T47D (cell line): ENCODE measurements at places on chromosomes 12 and 14.

GRCh38 chr12:6696690-6697583 is 3.7 kb downstream of the PIANP start:
- no peak for DNase-seq

GRCh38 chr12:56914724-56915123 is 19.5 kb downstream of the SDR9C7 start:
- no peak for DNase-seq

- no peak for DNase-seq
Measured at GRCh38 chr12:11981121-11981733, 89.5 kb upstream of the BCL2L14 start.

GRCh38 chr12:1920436-1920835 is 2.0 kb upstream of the CACNA2D4 start:
- DNase-seq: no peak

DNA sequence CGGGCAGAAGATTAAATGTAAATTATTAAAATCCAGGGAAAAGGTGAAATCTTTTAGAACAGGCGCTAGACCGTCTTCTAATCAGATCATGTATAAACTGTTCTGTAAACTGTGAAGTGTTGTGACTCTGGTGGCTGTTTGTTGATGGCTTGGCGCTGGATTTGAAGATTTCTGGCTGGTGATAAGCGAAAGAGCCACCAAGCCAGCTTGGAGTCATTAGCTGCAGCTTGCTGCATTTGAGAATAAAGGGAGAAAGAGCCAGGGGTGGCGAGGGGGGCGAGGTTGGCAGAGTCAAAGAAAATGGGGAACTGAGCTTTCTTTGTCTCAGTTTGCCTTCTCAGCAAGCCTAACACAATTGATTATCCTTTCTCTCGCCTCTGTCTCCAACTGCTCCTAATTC is 8.0 kb downstream of the SYNDIG1L start:
- DNase-seq: no peak

- DNase-seq: no peak
Measured at GRCh38 chr12:19120795-19121194, 8.7 kb upstream of the PLEKHA5 start.

- no peak for DNase-seq
Measured at GRCh38 chr14:26444822-26445221, 153.0 kb downstream of the NOVA1 start.

DNA sequence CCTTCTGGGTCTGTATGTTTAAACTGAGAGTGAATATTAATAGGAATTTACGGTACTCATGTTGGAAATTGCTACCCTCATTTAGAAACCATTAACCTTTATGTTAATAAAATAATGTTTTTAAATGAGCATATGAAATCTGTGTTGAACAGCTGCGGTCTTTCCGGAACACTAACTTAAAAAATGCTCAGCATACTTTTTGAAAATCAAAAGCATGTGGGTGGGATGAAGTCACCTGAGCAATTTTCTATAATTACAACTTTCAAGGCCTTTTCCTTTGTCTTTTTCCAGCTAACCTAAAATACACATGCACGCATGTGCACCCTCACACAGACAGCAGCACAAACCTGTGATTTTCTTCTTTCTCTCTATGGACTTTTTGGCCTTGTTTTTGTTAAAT is 39.8 kb downstream of the BORCS5 start:
- DNase-seq: no peak

DNA sequence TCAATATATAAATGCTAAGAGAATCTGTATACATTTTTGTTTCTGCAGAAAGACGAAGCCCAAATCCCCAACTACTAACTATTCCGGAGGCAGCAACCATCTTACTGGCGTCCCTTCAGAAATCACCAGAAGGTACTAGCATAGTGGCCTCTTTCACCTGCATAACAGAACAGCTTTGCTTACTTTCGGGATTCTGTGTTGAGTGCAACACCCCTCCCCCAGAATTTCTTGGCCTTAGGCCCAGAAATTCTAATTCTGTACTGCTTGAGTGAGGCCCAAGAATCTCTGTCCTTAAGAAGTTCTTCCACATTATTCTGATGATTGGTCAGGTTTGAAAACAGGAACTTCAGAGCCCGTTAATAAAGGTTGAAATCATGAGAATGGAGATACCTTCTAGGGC is 2.9 kb downstream of the SPX start:
- no peak for DNase-seq

DNA sequence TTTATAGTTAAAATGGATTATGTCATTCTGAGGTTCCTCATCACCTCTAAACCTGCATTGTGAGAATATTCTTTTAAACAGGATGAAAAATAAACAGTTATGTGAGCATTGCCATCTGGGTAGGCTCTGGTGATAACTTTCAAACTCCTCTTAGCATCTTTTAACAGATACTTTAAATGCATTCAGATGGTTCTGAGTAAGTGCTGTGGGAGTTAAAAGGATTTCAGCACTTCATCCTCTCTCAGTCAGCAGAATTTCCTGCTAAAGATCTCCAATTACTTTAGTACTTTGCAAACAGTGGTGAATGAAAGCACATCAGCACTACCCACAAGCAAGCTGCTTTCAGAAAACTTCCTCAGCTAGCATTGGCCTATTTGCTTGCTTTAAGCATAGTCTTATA is 59.3 kb upstream of the TMTC1 start:
- no peak for DNase-seq

GRCh38 chr12:129190827-129191226 is 337.5 kb downstream of the GLT1D1 start:
- DNase-seq: no peak

DNA sequence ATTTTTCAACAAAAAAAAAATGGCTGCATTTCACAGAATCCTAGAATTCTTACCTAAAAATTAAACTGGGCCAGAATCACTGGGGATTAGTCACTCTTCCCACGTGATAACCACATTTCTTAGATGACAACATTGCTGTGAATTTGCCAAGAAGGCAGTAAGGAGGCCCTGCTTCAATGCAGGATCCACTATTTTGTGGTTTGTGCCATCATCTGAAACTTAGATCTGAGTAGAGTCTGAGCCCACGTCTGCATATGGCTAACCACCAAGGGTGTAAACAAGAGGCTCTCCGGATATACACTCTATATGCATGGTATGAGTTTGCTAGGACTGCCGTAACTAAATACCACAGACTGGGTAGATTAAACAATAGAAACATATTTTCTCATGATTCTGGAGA is 24.4 kb upstream of the TBX5 start:
- DNase-seq: no peak

- DNase-seq: no peak
Measured at GRCh38 chr14:35696575-35696974, 112.5 kb downstream of the RALGAPA1 start.

- DNase-seq: no peak
Measured at GRCh38 chr12:24113701-24114100, 164.2 kb upstream of the SOX5 start.

- no peak for DNase-seq
Measured at GRCh38 chr12:13229504-13229903, 33.0 kb downstream of the EMP1 start.

GRCh38 chr12:124828264-124829007 is 35.2 kb downstream of the SCARB1 start:
- DNase-seq: peak; percentile 83

DNA sequence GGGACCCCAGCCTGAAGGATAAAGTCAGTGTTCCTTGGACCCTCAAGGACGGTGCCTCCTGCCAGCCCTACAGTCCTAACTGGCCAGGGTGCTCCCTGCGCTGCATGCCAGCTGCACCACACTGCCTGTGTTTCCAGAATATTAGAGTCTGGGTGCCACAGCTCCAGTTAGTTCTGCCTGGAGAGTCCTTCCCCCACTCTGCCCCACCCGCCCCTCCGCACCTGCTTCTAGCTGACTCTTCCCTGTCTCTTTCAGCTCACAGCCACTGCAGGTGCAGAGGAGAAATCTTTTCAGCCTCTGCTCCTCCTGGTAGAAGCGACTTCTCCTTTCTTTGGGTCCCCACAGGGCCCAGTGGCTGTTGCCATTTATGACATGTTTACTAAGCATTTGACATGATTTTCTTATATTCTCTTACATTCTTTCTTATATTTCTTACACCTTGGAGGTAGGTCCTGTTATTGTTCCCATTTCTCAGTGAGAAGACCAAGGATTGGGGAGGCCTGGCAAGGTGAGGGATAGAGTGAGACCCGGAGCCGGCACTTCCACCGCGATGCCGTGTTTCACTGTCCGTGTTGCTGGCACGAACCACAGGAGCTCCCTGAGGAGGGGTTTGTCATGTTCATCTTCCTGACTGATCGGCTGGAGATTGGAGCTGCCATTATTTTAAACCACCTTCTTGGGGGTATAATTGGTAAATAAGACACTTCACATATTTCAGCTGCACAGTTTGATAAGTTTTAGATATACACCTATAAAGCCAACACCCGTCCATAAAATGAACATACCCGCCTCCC is 29.4 kb downstream of the SYNE3 start:
- DNase-seq: no peak

GRCh38 chr12:122753319-122753650 is 661 bp downstream of the DENR start:
- no peak for DNase-seq

DNA sequence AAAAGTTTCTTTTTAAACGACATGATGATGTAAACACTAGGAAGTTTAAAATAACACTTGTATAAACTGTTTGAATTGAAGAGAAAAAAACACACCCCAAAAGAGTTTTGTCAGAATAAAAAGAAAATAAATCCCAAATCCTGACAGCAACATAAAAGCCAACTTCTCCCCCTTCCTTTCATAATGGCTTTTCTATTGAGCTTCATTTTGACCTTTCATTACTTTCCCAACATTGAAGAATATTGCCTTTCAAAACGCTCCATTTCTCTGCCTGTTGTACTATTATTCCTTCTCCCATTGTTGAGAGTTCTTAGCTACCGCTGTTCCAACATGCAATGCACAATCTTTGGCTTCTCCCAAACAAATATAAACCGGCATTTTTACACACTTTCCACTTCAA is 448.5 kb downstream of the BCAT1 start:
- DNase-seq: no peak

- no peak for DNase-seq
Measured at GRCh38 chr12:108568338-108569154, 6.2 kb downstream of the ISCU start.

DNA sequence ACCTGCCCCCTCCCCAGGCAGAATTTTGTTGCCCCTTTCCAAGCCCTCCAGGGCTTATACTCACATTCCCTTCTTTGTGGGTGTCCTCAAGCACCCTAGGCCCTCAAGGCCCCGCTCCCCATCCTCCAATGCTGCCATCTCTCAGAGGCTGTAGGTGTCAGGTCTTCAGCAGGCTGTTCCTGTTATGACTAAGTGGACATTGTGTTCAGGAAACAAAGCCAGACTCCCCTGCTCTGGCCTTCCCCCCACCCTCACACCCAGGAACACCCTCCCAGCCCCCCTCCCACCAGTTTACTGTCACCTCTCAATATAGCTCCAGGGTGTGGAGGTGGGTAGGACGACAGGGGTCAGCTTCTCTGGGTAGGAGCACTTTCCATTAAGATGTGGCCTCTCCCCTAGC is 1.4 kb upstream of the MYH6 start:
- no peak for DNase-seq

DNA sequence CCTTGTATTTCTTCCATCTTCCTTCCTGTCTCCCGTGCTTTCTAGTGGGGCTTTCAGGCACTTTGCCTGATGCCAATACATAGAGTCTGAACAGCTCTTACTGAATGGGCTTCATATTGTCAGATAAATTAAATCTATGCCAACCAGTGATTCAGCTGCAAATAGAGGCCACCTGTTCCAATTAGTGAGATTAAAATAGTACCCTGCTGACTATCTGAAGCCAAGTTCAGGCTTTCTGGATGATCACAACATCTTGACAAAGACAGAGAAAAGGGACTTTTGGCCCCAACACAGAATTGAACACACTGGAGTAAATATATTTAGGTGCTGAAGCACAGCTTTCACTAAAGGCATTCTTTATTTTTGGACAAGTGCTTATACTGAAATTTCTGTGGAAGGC is 11.8 kb downstream of the TMCC3 start:
- no peak for DNase-seq

GRCh38 chr14:95480109-95480886 is 36.2 kb downstream of the SYNE3 start:
- no peak for DNase-seq

- no peak for DNase-seq
Measured at GRCh38 chr12:104626069-104626837, 169.5 kb downstream of the CHST11 start.

DNA sequence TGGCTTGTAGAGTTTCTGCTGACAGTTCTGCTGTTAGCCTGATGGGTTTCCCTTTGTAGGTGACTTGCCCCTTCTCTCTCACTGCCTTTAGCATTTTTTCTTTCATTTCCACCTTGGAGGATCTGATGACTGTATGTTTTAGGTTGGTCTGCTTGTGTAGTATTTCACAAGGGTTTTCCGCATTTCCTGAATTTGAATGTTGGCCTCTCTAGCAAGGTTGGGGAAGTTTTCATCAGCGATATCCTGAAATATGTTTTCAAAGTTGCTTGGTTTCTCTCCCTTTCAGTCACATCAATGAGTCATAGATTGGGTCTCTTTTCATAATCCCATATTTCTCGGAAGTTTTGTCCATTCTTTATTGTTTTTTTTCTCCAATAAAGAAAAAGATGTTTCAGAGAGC is 11.4 kb downstream of the NOPCHAP1 start:
- no peak for DNase-seq

- DNase-seq: no peak
Measured at GRCh38 chr12:101302741-101303140, 22.8 kb downstream of the UTP20 start.

GRCh38 chr12:75611041-75611440 is 99.6 kb upstream of the KRR1 start:
- no peak for DNase-seq

GRCh38 chr12:52618216-52618615 is at the start of gene KRT73:
KRT73 (minus strand) TSS chr12:52618559; CDS start chr12:52618524, 35 bp downstream.
- DNase-seq: no peak

DNA sequence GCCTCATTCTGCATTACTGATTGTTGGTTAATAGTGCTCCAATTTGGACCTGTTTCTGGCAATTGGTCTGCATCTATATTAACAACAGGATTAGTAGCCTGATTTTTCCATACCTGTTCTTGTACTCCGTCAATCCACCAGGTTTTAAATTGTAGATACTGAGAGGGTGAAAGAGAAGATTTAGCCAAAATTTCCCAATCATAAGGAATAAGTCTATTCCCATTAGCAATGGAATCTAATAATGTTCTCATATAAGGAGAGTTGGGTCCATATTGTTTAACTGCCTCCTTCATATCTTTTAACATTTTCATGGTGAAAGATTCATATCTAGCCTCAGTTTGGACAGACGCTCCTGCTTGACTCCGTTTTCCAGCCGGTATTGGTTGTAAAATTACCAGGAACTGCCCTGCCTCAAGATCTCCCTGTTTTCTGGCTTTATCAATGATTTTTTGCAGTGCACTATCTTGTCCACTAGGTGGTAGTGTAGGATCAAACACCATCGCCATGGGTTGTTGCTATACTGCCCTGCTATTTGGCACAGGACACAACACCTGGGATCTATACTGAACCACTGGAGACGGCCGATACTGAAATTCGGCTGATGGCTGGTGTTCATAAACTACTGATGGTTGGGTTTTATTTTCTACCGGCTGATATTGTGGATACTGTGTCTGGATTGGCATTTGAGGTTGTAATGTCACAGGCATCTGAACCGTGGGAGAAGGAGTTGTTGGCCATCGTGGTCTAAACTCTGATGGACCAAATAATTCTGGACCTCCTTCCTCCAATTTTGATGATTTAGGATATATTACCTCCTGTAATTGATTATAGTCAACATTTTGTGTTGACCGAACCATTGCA is 25.2 kb downstream of the DHRS4L2 start:
- peak; percentile 12 for DNase-seq

GRCh38 chr12:68119724-68120211 is 39.8 kb downstream of the IFNG start:
- DNase-seq: no peak

- DNase-seq: no peak
Measured at GRCh38 chr12:62263966-62264365, 3.8 kb downstream of the USP15 start.
